Cardiac muscle cell (in vitro differentiated cells and primary cell): ENCODE measurements at places on chromosomes 1 and 21. TPM values are rescaled to one million over a fixed set of nuclear protein-coding genes. Genes with fewer than 3 reads are reported as not detected.

DNA sequence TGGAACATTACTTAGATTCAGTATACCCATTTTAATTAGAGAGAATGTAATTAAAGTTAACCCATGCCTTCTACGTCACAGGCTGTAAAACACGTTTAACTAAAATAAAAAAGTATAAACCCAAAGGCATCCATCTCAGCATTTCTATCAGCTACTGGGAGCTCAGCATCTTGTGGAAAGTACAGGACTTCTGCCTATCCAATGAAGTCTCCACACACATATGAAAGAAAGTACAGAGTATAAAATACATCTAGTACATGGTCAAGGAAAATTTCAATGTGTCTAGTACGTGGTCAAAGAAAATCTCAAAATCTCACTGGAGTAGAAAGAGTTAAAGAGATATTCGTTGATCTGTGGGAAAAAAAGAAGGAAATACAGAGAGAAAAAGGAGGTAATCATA is 141.4 kb upstream of the ZNHIT6 start:
- no peak for DNase-seq
- H3K27me3 ChIP-seq: no peaks in the 10 kb centered on the region

GSTM5 gene
- total RNA-seq: 0.21 TPM in 1 of 2 replicates, not detected in the other

MROH7 gene
- total RNA-seq: 9.4 and 22.4 TPM in 2 replicates

- H3K27ac ChIP-seq: peak overlapping the region; percentile 3
- H3K4me1 ChIP-seq: no peaks in the 10 kb centered on the region
- DNase-seq: peak; percentile 18
- peak overlapping the region; percentile 42 for H3K4me3 ChIP-seq
- H3K36me3 ChIP-seq: no peaks in the 10 kb centered on the region
- peaks cover 8% of the 10 kb centered on the region for H3K27me3 ChIP-seq
Observed at GRCh38 chr21:46666941-46667740, 31.7 kb downstream of the PRMT2 start.

DNA sequence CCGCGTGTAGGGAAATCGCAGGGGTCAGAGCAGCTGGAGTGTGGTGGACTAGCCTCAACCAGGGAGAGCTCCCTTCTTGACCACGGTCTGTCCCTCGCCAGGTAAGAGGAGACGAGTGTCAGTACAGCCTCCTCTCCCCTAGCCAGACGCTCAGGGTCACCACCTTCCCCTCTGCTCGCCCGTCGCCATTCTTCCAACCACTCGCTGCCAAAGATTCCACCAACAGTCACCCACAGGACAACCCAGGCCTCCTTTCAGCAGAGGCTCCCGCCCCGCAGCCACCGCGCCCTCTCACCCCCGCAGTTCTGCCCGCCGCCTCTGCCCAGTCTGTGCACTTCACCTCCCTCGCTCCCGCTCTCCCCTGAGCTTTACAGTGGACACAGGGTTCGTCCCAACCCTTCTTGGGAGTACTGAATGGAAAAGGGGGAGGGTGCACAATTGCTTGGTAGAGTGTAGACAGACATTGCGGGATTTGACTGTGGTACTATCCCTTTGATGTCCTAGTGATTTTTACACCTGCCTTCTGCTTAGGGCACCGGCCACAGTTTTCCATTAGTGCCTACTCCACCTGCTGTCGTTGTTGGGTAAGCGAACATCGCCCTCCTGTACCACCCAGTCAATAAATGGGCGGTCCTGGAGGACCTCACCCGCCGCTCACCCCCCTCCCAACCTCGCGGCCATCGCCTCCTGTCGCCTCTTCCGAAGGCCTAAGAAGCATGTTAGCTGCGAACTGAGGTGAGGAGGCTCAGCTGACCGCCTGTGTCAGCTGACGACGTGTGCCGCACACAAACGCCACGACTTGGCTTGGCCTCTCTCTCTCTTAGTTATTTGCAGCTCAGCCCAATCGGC is 9.2 kb upstream of the NBPF11 start:
- no peak for DNase-seq
- H3K4me3 ChIP-seq: no peak overlapping the region
- no peaks in the 10 kb centered on the region for H3K36me3 ChIP-seq
- H3K4me1 ChIP-seq: peaks cover 9% of the 10 kb centered on the region
- H3K27me3 ChIP-seq: no peaks in the 10 kb centered on the region

GRCh38 chr1:35726450-35727433 is 8.1 kb upstream of the C1orf216 start:
- H3K36me3 ChIP-seq: no peaks in the 10 kb centered on the region
- no peaks in the 10 kb centered on the region for H3K4me1 ChIP-seq
- H3K4me3 ChIP-seq: no peak overlapping the region
- no peak overlapping the region for H3K27ac ChIP-seq
- no peaks in the 10 kb centered on the region for H3K27me3 ChIP-seq
- peak; percentile 77 for DNase-seq

- H3K36me3 ChIP-seq: no peaks in the 10 kb centered on the region
- H3K4me1 ChIP-seq: peaks cover 8% of the 10 kb centered on the region
- no peak overlapping the region for H3K4me3 ChIP-seq
Observed at GRCh38 chr21:31397939-31398338, 53.9 kb upstream of the TIAM1 start.

GRCh38 chr1:17314491-17314971 is 6.5 kb downstream of the PADI4 start:
- no peak overlapping the region for H3K4me3 ChIP-seq
- no peak for DNase-seq
- no peaks in the 10 kb centered on the region for H3K4me1 ChIP-seq
- no peaks in the 10 kb centered on the region for H3K36me3 ChIP-seq

CD1E gene
- total RNA-seq: not detected in 2 replicates

DNA sequence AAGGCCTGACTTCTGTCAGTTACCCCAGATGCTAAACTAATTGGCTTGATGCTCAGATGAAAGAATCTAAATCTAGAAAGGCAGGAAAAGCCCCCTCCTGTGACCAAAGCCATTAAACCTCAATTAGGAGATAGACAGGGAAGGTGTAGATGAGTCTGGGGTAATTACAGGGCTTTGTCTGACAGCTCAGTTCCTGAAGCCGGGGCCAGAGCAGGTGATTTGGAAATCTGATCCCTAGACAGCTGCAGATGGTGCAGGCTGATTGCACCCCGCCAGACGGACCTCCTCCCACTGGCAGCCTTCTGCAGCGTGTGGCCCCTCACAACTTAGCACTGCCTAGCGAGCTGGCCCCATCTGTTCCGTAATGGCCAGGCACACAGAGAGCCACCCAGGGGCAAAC is 395.1 kb downstream of the HLX start:
- no peak for DNase-seq
- no peaks in the 10 kb centered on the region for H3K4me1 ChIP-seq
- H3K27ac ChIP-seq: no peak overlapping the region
- no peak overlapping the region for H3K4me3 ChIP-seq
- no peaks in the 10 kb centered on the region for H3K36me3 ChIP-seq

GRCh38 chr1:179881642-179882252 is 338 bp upstream of the TOR1AIP1 start:
- peak; percentile 96 for DNase-seq
- peak overlapping the region; percentile 59 for H3K4me3 ChIP-seq
- peaks cover 12% of the 10 kb centered on the region for H3K4me1 ChIP-seq

DNA sequence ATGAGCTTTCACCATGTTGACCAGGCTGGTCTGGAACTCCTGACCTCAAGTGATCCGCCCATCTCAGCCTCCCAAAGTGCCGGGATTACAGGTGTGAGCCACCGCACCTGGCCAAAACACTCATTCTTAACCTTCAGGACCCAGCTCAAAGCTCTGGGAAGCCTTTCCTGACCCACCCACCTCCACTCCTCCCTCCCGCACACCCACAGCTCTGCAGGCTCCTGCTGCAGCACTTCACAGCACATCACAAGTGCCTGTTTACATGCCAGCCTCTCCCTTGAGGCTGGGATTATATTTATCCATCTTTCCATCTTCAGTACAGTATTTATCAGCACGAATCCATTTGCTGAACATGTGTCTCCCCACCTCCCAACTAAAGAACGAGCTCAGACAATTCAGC is 14.9 kb downstream of the SLC9A1 start:
- H3K36me3 ChIP-seq: no peaks in the 10 kb centered on the region
- no peaks in the 10 kb centered on the region for H3K27me3 ChIP-seq
- DNase-seq: no peak
- peaks cover 21% of the 10 kb centered on the region for H3K4me1 ChIP-seq
- H3K4me3 ChIP-seq: no peak overlapping the region
- H3K27ac ChIP-seq: no peak overlapping the region

SETDB1 gene
- total RNA-seq: 37.8 and 69.9 TPM in 2 replicates
